ENCODE measurements at places on chromosomes 13 and 19.

DNA sequence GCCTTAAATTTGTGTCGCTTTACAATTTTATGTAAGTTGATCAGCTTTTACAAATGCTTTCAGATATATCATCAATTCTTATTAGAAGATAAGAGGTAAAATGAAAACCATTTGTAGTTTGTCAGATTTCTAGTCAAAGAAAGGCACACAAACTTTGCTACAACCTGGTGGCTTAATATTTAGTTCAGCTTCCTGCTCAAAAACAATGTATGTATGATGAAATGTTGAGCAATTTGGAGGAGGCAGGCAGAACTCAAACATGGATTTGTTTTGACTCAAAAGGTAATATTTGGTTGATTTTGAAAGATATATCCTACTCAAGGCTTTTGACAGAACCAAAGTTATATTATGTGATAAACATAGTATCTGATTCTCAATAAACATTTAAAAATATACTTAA is 24.2 kb downstream of the NEK5 start:
- no peak for DNase-seq

DNA sequence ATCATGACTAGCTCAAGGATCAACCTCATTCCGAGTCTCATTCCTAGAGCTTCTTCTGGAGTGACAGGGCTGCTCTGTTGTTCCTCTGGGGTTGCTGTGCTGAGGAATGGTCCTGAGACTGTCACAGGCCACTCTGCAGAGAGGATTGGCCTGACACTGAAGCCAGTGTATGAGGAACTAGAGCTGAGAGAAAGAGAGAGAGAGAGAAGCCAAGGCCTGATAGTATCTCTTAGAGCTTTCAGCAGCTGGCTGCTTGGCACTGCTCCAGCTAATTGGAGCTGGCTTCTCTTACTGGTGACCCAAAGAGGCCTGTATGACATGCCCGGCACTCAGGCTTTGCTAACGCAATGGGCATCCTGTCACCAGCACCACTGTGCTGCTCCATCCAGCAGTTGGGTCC is 73.4 kb upstream of the FLT1 start:
- DNase-seq, result peak; percentile 9

DNA sequence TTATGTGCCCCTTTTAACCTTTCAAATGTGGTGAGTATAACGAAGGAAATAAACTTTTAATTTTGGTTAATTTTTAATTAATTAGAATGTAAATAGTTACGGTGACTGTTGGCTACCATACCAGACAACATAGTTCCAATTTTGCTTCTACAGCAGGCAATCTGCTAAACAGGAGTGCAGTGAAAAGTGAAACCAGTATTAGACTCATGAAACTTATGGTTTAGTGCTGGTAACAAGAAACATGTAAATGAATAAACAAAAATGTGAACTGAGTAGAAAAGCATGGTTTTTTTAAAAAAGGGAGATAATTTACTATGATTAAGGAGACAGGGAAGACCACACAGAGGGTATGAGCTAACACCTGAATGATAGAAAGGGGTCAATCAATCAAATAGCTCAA is 478.4 kb downstream of the PCDH9 start:
- no peak for DNase-seq

DNA sequence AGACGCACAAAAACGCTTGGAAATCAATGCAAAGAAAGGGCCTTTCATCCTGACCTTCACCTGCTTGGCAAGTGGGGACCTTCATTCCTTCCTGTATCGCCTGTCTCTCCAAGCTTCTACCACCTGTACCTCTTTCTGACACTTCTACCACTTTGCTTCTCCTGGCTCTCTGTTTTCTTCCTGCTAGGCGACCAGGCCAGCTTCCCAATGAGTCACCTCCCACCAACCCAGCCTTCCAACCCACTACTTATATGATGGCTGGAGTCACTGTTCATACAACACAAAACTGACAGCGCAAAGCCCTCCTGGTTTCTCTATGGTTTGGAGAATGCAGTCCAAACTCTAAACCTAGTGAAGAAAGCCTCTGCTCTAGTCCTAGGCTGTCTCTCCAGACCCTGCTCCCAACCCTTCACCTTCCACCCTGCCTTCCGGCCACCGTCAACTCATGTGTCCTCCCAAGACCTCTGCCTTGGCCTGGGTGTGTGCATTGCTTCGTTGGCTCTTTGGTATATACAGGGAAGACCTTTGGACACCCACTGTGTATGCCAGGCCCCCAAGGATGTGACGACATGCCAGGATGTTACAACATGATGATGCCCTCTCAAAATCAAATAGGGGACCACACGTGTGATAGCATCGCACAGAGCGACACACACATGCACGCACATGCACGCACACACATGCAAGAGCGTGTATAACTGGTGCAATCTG is 148.5 kb downstream of the STK24 start:
- no peak for DNase-seq

- DNase-seq, result no peak
Observed at GRCh38 chr19:49491804-49492572, 4.2 kb upstream of the RPS11 start.

- DNase-seq, result no peak
Observed at GRCh38 chr13:50589139-50589538, 254.4 kb downstream of the DLEU7 start.

DNA sequence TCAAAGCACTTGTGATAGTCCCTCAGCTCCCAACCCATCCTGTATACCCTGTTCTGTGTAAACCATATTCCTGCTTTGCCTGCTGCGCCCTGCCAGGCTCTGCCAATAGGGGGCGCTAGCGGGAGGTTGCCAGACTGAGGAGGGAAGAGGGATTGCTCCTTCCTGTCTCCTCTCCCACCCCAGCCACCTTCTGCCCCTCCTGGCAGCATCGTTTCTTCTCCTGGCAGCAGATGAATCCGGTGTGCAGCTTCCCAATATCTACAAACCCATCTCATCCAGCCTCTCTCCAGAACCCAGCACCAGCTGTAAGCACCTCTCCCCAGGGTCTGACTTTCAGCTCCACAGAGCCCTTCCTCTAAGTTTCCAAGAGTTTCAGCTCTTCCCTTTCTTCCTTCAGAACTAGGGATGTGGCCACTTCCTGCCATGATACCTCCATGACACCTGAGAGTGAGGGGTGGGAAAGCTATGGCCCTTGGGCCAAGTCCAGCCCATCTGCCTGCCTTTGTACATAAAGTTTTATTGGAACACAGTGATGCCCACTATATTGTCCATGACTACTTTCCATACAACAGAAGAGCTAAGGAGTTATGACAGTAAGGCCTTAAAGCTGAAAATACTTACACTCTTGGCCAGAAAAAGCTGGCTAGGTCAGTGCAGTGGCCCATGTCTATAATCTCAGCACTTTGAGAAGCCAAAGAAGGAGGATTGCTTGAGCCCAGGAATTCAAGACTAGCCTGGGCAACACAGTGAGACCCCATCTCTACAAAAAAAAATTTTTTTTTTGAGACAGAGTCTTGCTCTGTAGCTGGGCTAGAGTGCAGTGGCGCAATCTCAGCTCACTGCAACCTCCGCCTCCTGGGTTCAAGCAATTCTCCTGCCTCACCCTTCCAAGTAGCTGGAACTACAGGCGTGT is 34.5 kb upstream of the ATP1A3 start:
- DNase-seq, result no peak

- DNase-seq, result no peak
Observed at GRCh38 chr19:7516878-7517277, 975 bp downstream of the ZNF358 start.

DNA sequence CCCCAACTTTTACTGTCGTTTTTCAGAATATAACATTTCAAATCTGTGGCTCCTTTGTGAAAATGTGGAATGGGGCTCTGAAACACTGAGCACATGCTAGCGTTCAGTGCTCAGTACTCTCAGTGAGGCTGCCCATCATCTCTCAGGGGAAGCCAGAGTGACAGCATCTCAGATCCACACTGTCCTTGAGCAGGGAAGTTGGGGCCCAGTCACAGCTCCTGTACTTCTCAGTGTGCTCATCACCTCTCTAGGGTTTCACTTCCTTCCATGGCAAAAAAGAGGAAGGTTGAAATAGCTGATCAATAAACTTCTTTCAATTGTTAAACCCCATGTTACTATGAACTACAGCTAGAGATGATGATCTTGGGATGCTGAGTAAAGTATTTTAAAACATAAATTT is 565.9 kb upstream of the SPRY2 start:
- DNase-seq, result no peak

DNA sequence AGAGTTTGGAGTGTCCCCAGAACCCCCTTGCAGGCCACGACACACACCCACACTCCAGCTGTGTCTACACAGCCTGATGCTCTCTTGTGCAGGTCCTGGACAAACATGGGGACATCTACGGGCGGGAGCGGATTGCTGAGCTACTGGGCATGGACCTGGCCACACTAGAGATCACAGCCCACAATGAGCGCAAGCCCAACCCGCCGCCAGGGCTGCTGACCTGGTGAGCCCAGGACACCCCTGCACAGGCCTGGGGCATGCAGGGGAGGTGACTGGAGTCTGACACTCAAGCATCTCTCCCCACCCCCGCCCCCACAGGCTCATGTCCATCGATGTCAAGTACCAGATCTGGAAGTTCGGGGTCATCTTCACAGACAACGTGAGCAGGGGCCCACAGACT is 39.9 kb downstream of the MAP4K1 start:
- DNase-seq, result no peak

DNA sequence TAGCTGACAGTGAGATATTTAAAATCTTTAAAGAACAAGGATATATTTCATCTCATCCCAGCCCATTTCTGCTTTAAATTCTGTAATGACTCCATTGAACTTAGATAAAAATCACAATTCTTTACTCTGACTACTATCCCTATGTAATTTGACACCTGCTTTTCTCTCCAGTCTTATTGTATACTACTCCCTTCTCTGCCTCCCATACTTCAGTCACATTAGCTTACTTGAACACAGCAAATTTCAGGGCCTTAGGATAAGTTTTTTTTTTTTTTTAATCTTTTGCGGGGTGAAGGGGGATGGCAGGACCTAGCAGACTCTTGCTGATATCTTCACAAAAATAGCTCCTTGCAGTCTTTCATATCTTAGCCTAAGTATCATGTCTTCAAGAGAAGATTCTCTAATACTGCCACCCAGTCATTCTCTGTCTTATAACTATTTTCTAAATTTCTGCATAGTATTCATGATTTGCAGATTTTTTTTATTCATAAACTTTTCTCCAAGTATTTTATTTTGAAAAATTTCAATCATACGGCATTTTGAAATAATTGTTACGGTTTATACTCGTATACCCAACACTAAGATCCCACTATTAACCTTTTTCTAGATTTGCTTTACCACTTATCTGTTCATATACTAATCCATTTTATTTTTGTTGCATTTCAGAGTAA is 151.4 kb downstream of the PCCA start:
- no peak for DNase-seq

- peak; percentile 34 for DNase-seq
Observed at GRCh38 chr19:38233740-38234251, 9.8 kb upstream of the DPF1 start.

DNA sequence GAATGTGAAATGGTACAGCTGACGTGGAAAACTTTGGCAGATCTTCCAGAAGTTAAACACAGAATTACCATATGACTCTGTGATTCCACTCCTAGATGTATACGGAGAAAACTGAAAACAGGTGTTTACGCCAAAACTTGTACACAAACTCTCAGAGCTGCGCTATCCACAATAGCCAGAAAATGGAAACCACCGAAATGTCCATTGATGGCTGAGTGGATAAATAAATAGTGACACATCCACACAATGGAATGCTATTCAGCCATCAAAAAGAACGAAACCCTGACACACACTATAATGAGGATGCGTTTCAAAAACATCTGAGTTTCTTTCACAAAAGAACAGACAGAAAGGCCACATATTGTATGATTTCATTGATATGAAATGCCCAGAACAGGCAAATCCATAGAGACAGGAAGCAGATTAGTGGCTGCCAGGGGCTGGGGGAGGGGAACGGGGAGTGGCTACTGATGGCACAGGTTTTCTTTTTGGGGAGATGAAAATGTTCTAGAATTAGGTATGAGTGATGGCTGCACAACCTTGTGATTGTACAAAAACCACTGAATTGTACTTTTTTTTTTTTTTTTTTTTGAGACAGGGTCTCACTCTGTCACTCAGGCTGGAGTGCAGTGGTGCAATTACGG is 33.0 kb downstream of the IL12RB1 start:
- DNase-seq, result no peak

GRCh38 chr13:106917024-106917571 is 349.2 kb upstream of the ARGLU1 start:
- DNase-seq, result no peak

GRCh38 chr19:3801412-3802096 is 15.4 kb upstream of the MATK start:
- DNase-seq, result peak; percentile 5

GRCh38 chr19:5148794-5149190 is 179.9 kb downstream of the KDM4B start:
- no peak for DNase-seq

DNA sequence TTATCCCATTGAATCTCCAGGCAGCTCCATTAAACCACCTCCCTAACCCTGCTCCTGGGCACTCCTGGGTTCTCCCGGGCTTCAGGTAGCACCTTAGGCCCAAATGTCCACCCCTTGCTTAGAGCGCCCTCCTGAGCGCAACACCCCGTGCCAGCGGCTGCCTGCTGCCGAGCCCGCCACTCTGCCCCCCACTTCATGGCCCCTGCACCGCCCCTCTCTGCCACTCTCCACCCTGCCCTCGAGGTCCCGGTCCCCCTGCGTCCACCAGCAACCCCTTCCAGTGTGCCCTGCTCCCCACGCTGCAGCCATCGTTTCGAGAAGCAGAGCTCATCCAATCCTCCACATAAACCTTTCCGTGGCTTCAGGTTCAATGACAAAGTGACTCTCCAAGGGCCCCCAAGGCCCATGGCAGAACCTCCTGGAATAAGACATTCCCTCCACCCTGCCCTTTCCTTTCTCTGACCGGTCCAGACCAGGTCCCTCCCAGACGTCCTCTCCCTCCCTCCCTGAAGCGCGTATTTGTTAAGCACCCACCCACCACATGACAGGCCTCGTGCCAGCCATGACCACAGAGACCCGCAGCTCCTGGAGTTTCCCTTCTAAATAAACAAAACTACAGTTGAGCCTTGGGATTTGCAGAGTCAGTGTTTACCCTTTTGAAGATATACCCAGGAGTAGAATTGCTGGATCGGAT is 66.6 kb downstream of the ARHGEF18 start:
- DNase-seq, result peak; percentile 58

GRCh38 chr13:19681517-19681916 is 48.1 kb downstream of the MPHOSPH8 start:
- DNase-seq, result no peak

- DNase-seq, result no peak
Observed at GRCh38 chr13:69287050-69287698, 820.5 kb upstream of the ATXN8OS start.

GRCh38 chr13:76950101-76950500 is 1.8 kb downstream of the ACOD1 start:
- DNase-seq, result no peak

- no peak for DNase-seq
Observed at GRCh38 chr19:46731007-46731501, 14.1 kb upstream of the PRKD2 start.

DNA sequence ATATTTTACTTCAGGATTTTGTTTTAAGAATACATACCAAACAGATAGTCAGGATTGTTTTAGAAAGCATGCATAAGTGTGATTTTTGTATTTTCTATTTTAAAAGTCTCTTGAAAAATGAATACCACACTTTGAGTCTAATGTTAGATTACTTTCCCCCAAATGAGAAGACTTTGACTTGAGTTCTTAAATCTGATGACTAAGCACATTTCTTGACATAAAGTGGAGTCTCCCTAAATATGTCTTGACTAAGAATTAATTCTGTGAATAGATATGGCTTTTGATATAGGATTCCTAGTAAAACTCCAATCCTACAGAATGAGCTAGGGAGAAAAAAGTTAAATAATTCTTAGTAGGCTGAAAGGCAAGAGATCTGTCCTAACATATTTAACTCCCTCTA is 624.2 kb upstream of the SPRY2 start:
- no peak for DNase-seq

All from NCI-H2029 treated with DMSO at 0.1 percent for 48 hours (cell line).